SJSA1 (cell line): ENCODE measurements at places on chromosomes 11 and 22. TPM values are rescaled to one million over a fixed set of nuclear protein-coding genes. Genes with fewer than 3 reads are reported as not detected.
A peak's percentile ranks its signal among the peaks of the same experiment; 100 is the strongest.

UBQLN3 gene
- total RNA-seq = not detected in 2 replicates

MS4A15 gene
- not detected in 2 replicates for total RNA-seq

TYMP gene
- 3.2 and 12.6 TPM in 2 replicates for total RNA-seq

MB gene
- not detected in 2 replicates for total RNA-seq

LDHAL6A gene
- total RNA-seq = not detected in 2 replicates

HIKESHI gene
- total RNA-seq = 35.0 and 53.5 TPM in 2 replicates

- no peak for DNase-seq
These were observed 10.6 kb downstream of the SNX32 start for GRCh38 chr11:65844231-65844872.

- no peak for DNase-seq
These were observed 120.7 kb upstream of the TOP3B start for GRCh38 chr22:22103078-22103875.

- DNase-seq = no peak
These were observed 5.7 kb upstream of the TNFRSF13C start for GRCh38 chr22:41932353-41932752.

- DNase-seq = no peak
These were observed 534.3 kb downstream of the KCNA4 start for GRCh38 chr11:29482510-29482909.

DNA sequence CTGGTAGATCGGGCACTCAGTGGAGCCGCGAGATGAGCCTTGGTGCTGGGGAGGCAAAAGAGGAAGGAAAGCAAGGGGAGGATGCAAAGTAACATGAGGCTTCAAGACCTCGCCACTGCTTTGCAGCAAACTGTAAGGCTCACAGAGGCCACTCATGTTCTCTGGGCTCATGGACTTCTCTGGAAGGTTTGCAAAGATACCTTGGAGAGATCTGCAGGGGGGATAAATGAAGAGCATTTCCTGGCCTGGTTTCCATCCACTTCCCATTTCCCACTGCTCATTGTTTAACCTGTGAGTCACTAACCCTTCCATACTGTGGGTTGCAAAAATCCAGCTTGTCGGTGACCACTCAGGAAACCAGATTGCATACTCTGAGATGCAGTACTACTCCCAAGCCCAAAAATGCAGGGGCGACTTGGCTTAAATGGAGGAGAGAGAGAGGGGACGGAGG, 38.5 kb downstream of the OSBP2 start:
- DNase-seq = no peak

DNA sequence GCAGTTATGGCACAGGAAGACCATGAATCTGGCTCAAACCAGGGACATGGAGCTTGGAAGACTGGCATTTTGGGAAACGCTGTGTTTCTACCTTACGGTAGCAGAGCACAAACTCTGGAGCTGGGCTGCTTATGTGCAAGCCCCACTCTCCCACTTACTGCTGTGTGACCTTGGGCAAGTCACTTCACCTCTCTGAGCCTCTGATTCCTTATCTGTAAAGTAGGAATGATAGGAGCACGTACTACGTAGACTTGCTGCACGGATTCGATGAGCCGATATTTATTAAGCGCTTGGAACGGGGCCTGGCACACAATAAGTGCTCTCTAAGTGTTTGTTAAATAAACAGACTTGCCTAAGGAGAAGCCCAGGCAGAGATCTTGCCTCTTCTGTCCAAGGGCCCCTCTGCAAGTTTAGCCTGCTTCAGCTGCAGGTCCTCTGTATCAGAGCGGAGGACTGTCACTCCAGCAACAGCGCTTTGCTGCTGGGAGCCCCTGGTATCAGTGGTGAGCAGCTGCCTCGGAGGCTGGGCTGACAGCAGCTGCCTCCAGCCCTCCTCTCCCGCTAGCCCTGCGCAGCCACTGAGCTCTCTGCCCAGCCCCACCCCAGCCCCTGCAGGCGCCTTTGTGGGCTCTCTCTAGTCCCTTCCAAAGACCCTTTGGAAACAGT, 96.9 kb upstream of the ANO1 start:
- DNase-seq = no peak

DNA sequence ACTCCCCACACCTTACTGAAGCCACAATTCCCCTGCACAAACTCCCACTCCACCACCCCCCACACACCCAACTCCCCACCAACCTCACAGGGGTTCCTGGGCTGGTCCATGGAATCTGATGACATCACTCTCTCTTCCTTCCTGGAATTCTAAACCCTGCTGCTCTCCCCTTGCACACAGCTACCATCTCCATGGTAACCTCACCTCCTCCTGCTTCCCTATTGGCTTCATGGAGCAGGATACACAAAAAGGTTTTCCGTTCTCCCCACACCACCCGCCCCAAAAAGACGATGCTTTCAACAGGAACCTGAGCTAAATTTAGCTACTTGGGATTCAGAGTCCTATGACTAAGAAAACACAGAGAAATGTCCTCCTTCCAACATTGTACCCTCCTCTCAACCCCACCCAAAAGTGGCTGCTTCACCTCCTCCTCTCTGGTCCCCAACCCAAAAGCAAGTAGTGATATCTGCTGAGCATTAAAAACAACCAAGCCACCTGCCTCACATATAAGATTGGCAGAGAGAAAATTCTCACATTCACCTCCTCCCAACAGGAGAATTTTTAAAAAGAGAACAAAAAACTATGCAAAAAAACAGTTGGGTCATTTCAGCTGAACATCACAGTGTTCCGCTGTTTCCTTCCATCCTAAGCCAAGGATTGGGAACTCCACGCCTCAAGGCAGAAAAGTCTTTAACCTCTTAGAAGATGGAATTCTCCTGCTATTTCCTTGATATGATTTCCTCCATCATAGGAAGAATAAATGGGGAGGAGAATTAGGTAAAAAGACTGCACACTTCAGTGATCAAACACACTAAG, 66.9 kb downstream of the RBFOX2 start:
- peak; percentile 48 for DNase-seq

- DNase-seq = no peak
These were observed 266.5 kb upstream of the MPPED2 start for GRCh38 chr11:30852645-30853044.

DNA sequence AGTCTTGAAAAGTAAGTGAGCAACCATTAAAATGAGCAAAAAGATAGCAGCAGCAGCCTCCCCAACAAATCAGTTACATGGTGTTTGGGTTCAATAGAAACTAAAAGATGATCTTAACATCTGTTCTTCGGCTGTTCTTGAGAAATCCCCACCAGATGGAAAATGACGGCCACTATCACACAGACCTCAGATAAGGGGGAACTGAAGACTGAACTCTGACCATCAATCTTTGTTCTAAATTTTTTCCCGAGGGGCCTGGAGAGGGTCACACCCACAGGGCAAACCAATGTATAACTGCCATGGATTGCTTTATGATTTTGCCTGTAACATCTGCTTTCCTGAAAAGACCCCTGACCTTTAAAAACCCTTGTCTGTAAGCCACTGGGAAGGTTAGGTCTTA, 624.8 kb upstream of the KIRREL3 start:
- no peak for DNase-seq

- no peak for DNase-seq
These were observed 85.1 kb downstream of the CEP164 start for GRCh38 chr11:117412653-117413275.

GRCh38 chr22:43099095-43099494, 9.9 kb upstream of the TTLL1 start:
- no peak for DNase-seq

DNA sequence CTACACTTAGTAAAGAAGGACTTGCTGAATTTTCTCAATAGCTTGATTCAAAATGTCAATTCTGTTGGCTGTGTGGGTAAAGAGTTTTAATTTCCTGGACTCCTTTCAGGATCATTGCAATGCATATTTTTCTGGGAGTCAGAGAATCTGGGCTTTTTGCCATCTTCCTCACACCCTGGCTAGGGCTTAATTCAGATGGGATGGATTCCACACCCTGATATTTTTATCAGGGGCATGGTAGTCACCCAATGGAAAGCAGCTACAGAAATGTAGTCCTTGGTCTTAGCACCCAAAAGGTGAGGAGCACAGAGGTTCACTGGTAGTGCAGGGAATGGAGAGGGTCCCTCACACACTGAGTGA, 79.3 kb downstream of the SGSM3 start:
- DNase-seq = no peak

DNA sequence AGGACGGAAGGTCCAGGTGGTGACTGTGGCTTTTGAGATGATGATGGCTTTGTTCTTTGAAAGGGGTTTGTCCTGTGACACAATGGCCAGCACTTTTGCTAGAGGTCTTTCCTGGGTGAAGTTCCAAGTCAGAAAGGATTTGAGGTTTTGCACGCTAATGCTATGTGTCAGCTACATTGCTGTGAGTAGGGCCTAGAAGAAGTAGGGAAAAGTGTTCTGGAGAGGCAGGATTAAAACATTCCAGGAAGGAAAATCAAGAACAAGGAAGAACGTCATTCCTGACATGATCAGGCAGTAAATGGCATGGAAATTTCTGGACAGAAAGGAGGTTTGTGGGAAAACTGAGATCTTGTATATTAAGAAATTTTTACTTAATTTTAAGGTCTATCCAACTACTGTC, 290.7 kb downstream of the NTM start:
- no peak for DNase-seq

DNA sequence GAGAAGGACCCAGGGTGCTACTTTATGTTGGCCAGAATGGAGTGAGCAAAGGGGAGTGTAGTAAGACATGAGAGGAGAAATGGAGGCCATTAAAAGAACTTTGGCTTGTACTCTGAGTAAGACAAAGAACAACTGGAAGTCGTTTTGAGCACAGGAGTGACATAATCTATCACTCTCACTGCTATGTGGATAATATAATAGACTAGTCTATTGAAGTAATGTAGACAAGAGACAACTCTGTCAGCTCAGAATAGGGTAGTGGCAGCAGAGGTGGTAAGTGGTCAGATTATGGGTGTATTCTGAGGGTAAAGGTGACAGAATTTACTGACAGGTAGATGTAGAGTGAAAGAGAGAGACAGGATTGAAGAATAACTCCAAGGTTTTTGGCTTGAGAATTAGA, 8.2 kb downstream of the KIF18A start:
- no peak for DNase-seq

- DNase-seq = no peak
These were observed 36.1 kb upstream of the HTATIP2 start for GRCh38 chr11:20327377-20327935.

DNA sequence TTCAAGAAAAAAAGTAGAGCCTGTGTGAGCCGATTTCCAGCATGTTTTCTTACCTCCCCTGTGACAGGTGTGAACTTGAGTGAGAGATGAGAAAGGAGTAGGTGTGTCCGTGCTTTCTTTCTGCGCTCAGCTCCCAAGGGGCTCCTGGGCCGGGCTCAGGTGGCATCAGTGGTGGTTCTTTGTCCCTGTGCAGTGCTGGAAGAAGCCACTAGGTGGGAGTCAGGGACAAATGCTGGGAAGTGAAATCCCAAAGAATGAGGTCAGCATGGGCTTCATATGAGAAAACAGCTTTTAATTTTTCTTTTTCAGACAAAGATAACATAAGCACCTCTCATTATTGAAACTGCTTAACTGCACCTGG, 57.8 kb downstream of the PPFIBP2 start:
- peak; percentile 44 for DNase-seq

- no peak for DNase-seq
These were observed 120.6 kb downstream of the MICAL3 start for GRCh38 chr22:17903564-17904295.

DNA sequence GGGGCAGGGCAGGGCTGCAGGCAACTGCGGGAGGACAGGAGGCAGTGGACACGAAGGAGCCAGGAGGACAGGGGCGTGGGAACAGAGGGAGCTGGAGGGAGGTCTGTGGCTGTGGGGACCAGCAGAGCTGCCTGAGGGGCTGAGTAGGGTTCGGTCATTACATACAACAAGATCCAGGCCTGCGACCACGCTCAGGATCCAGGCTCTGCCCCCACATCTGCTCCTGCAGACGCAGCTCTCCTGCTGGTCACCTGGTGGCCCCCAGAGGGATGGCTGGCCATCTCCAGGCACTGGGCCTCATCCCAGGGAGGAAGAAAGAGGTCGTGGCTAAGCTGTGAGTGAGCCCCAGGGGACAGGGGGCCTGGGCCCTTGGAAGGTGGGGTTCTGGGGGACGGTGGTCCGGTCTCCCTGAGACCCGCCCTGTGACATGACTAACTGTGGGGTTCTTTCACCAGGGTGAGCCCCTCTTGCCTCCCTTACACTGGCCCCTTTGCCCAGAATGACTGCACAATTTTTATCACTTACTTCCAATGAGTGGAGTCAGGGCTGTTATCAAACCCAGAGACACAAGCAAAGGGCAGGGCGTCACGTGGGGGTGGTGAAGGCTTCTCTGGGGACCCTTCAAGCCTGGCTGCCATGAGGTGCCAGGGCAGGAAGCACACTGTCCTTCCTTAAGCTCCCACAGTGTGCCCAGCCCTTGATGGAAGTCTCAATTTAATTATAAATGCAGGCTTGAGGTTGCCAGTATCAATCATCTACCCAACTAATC, 6.7 kb upstream of the APOBEC3A start:
- no peak for DNase-seq

DNA sequence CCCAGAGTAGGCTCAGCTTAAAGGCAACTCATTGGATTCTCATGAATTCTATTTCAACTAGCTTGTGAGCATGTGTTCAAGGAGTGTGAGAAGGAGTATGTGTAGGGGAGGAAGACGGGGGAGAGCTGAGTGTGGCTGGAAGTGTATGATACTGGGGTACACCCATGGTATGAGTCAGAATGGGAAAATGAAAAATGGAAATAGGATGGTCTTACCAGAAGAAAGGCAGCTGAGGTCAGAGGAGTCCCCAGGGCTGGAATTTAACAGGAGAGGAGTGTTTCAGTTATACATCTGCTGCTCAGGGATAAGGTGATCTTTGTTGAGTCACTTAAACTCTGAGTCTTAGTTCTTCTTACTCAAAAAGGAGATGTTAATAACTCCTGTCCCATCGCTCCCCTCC, 6.7 kb upstream of the ADAMTS15 start:
- no peak for DNase-seq

DNA sequence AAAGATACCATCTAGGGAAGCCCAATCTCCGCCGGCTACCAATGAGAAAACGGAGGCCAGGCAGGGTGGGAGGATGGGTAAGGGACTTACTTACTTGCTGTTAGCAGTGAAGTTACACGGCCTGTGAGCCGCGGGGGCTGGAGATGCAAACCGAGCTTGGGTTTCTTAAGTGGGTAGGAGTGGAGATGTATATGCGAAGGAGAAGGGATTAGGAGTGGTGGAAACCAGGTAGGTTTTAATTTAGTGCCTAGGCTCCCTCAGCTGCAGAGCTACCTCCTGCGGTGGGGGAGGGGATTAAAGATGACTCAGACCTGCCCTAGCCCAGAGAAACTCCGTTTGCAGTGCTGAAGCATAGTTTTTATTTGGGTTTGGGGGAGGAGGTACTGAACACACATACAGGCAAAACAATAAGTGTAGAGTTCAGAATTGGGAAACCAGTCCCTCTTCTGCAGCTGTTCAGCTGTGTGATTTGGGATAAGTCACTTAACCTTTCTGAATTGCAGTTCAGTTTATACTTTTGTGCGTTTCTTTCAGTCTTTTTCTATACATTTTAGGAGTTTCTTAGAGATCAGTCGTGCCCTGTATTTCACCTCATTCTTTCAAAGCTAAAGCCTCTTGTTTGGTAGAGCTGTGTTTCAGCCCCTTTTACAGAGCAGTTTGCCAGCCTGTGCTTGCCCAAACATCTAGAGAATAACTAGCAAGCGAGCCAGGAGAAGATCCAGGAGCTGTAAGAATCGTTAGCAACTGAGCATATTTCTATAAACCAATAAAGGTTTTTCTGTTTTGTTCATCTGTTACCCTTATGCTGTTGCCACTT, 596 bp upstream of the TNRC6B start:
- DNase-seq = peak; percentile 72
